ENCODE measurements at places on chromosomes 6 and 20.

GRCh38 chr20:57772349-57772964, 62.6 kb upstream of the PMEPA1 start:
- no peak for DNase-seq

DNA sequence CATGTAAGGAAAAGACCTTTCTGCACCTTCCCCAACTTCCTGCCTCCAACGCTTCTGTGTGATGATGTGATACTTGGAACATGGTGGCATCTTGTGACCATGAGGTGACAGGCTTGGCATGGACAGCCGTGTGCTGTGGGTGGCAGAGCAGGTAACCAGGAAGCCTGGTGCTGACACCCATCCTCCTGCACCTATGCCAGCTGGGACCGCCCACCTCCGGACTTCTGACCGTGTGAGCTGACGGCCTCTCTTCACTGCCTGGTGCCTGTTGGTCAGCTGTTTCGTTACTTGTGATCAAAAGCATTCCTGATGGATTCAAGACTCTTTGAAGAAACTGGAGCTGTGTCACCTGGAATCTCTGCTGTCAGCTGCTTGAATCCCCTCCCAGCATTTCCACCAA, 70.3 kb downstream of the TMEM242 start:
- no peak for DNase-seq

- no peak for DNase-seq
Measured at GRCh38 chr20:19786311-19786710, 28.3 kb downstream of the RIN2 start.

DNA sequence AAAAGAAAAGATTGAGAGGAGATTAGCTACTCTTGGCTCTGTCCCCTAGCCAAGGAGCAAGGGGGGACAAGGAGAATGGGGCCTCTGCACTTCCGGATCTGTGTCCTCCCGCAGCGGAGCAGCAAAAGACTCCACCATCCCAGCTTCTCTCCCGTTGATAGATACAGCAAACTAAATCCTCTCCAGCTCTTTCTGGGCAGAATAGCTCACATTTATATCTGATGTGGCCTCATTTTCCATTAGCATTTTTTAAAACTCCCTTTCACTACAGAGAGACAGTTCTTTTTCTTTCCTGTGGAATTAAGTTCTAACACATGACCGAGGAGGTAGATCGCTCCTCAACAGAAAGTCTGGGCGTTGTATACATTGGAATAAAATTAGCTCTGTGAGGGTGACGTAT, 260.9 kb upstream of the SOX4 start:
- no peak for DNase-seq

DNA sequence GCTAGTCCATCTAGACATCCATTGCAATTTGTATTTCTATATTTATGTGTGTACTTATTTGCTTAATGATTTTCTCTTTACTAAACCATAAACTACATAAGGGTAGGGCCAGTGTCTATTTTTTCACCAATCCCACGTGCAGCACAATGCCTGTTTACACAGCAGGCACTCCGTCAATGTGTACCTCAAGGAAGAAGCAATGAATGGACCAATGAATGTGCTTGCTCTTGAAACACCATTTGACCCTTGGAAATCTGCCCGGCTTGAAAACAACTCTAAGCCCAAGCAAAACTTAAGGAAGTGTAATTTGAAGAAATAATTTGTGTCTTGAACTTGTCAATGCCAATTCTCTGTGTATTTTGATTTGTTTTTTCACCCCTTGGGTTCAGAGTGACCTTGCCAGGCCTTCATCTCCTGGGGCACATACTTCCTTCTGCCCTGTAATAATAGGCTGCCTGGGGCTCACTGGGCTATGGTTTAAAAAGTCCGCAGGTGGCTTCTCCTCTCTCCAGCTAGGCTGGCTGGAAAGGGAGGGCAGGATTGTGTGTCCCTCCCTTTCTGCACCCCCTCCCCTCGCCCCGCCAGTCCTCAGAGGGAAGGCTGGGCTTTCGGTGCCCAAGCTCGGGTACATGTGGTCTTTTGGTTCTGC, 140.8 kb upstream of the ARMC2 start:
- no peak for DNase-seq

DNA sequence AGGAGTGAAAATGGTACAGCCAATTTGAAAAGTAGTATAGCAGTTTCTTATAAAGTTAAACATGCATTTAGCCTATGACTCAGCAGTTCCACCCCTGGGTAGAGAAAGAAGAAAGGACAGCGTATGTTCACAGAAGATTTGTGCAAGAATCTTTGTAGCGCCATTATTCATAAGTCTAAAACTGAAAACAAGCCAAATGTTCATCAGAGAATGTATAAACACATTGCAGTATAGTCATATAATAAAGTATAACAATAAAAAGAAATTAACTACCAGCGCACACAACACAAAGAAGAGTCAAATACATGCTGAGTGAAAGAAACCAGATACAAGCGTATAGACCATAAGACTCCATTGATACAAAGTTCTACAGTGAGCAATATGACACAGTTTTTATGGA, 294.0 kb downstream of the SAMD5 start:
- DNase-seq, result no peak

DNA sequence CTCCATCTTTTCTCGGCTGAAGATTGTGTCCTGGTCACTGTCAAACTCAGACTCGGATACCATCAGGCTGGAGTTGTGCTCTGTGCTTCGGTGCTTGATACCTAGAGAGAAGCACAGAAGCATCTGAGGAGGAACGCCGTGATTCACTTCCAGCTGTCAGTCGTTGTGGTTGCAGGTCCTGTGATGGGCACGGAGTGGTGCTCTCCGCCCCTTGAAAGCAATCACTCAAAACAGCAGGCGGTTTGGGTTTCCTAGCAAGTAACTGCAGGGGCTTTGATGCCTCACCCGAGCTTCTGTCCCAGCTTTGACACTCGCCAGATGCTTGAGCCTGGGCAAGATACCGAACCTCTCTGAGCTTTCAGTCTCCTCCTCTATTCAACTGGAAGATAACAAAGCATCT, 52.5 kb downstream of the ALDH5A1 start:
- DNase-seq, result no peak

DNA sequence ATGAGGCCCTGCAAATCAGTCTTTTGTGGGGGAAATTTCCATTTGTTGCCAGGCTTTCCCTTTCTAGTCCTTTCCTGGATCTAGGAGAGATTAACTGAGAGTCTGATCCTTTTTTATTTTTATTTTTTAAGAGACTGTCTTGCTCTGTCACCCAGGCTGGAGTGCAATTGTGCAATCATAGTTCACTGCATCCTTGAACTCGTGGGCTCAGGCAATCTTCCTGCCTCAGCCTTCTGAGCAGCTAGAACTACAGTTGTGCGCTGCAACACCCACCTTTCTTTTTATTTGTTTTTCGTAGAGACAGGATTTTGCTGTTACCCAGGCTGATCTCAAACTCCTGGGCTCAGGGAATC, 22.9 kb downstream of the OR2B2 start:
- DNase-seq, result no peak

Measured in cerebellar nuclear complex (tissue), 1 donor.